Stimulated activated CD4-positive, alpha-beta T cell treated with anti-CD3 and anti-CD28 coated beads, Interleukin-15, amount 100 ng/mL, for 1 hour (primary cell): ENCODE measurements at places on chromosomes 12 and 14.

DNA sequence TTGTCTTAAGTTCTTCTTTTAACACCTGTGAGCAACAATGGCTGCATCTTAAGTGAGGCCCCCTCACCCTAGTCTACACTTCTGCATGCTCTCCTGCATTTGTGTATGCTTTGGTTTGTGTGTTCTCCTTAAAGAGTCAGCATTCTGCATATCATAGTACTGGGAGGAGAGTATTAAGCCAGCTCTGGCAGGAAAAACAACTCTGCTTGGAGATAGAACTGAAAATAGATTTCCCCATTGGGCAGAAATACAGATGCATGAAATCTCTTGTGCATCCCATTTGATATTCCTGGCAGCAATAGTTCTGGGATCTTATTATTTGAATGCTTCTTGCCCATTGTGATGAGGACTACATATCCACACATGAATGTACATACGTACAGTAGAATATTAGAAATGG is 70.6 kb upstream of the PRICKLE1 start:
- DNase-seq, result no peak

DNA sequence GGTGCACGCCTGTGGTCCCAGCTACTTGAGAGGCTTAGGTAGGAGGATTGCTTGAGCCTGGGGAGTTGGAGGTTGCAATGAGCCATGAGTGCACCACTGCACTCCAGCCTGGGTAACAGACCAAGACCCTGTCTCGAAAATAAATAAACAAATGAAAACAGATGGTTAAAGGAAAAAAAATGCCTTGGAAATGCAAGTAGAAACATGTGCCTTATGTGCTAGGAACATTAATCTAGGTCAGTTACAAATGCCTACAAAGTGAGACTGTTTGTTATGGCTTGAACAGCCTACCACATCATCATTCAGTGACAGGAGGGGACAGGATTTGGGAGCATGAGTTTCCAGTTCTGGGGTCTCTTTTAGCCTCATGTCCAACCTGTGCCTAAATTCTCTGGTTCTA is 52.4 kb upstream of the BCAT1 start:
- DNase-seq, result no peak

DNA sequence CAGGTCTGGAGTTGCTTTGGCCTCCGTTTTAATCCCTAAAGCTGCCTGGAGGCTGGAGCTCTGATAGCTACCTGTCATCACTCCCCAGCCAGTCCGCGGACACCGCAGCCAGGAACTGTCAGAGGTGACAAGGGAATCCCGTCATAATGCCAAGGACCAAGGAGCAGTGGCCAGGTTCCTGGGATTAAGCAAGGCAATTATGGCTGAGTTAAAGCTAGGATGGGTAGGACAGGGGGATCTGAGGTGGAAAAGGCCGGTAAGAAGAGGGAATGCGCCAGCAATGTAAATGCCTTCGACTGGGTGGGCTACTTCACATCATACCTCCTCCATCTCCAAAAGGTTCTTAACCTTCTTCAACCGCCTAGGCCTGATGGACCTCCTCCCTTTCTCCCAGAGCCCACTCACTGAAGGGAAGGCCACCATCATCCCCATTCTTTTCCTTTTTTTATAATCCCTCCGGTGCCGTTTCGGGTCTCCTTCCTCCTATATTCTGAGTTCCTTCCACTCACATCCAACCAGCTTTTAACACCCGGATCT is 1.9 kb downstream of the PPP1R3E start:
- no peak for DNase-seq

DNA sequence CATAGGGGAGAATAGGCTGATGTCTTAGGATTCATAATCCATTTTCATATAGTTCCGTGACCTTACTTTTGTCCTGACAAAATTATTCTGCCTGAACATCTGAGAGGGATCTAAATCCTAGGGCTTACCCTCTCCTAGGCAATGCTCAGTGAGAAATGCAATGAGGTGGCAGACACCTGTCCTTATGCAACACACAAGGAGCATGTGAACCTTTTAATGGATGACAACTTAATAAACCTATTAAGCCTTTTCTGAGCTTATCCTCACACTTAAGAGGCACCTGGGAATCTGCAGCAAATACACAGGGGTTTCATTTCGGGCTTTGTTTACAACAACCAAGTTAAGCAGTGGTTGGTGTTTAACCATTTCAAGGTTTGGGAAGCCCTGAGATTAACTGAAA is 24.6 kb downstream of the SINHCAF start:
- no peak for DNase-seq
